ENCODE measurements at places on chromosomes 16 and 17.

- no peak for DNase-seq
Observed at GRCh38 chr16:600781-601180, 10.9 kb downstream of the RAB40C start.

- no peak for DNase-seq
Observed at GRCh38 chr17:6551869-6552531, 4.4 kb downstream of the PITPNM3 start.

- DNase-seq: no peak
Observed at GRCh38 chr16:51825779-51826178, 674.7 kb upstream of the SALL1 start.

DNA sequence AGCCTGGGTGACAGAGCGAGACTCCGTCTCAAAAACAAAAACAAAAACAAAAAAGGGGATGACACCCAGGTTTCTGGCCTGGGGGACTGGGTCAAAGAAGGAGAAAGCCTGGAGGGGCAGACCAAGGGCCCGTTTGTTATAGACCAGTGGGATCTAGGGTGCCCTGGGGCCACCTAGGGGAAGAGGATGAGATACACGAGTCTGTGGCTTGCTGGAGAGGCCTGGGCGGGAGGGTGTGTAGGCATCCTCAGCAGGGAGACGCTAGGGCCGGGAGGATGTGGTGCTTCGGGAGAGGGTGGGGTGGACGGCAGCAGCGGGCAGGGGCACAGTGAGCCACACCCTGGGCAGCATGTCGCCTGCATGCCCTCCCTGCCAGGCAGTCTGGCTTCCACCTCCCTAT is 17.1 kb upstream of the CRK start:
- DNase-seq: no peak

- DNase-seq: no peak
Observed at GRCh38 chr16:68444056-68444657, 4.2 kb downstream of the SMPD3 start.

DNA sequence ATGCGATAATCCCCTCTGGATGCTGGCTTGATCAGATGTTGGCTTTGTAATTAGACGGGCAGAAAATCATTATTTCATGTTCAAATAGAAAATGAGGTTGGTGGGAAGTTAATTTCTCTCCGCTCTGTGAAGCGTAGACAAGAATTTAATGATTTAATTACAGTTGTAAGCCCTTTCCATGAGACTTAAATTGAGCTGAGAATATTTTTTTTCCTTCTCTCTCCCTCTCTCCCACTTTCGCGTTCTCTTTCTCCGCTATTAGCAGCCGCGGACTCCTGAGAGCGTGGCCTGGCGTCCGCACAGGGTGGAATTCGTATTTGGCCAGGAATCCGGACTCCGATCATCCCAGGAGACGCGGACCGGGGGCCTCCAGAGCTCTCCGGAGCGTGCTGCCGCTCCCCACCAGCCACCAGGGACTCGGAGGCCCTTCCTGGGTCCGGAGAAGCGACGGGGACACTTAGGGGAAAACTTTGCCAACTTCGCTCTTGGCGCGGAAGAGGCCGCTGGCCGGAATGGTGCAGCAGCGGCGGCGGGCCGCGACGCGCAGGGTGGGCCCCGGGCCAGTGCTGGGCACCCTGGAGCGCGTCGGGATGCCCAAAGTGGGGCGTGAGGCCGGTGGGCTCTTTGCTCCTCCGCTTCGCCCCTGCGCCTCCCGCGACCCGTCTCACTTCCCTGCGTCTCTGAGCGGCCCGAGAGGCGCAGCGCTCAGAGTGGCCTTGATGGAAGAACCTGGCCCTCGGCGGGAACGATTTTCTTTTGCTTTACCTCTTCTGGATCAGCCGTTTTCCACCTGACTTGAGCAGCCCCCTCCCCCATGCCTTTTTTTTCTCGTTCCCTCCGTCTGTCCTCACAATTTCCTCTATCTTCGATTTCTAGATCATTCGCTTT is 3.6 kb upstream of the IRX3 start:
- no peak for DNase-seq

GRCh38 chr17:3678095-3678820 is 9.6 kb downstream of the EMC6 start:
- no peak for DNase-seq

- no peak for DNase-seq
Observed at GRCh38 chr16:85207357-85207921, 95.2 kb upstream of the CIBAR2 start.

GRCh38 chr17:7023576-7024401 is 939 bp downstream of the BCL6B start:
- DNase-seq: peak; percentile 92

DNA sequence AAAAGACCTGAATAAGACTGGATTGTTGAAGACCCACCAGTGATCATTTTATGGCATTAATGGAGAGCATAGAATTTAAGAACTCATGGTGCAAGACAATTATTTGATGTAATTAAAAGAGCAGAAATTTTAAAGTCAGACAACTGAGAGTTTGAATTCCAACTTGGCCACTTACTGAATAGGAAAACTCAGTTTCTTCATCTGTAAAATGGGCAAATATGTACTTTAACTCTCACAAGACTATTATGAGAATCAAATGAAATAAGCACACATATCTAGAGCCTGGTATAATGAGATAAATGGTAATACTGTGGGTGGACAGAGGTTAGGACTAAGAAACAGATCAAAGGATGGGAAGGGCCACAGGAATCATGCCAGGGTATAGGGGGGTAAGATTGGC is 88.0 kb downstream of the SOX9 start:
- DNase-seq: no peak

DNA sequence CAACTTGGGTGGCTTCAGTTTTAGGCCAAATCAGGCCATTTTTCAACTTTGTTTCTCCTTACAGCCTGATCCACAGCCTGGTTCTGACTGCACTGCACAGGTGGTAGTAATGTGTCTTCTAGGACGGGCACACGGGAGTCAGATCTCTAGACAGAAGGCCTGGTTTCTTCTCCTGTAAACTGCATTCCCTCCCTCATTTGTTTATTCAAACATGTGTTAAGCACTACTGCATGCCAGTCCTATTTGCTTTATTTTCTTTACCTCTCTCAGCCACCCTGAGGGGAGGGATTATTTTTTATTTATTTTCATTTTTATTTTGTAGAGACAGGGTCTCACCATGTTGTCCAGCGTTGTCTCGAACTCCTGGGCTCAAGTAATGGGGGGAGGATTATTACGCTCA is 6.3 kb upstream of the KSR1 start:
- no peak for DNase-seq

GRCh38 chr17:33225509-33225908 is 67.6 kb downstream of the ASIC2 start:
- no peak for DNase-seq

- DNase-seq: no peak
Observed at GRCh38 chr17:67801626-67802175, 23.6 kb upstream of the BPTF start.

- no peak for DNase-seq
Observed at GRCh38 chr17:38709864-38710603, 5.0 kb downstream of the MLLT6 start.

- no peak for DNase-seq
Observed at GRCh38 chr16:52562770-52563169, 15.8 kb upstream of the TOX3 start.

DNA sequence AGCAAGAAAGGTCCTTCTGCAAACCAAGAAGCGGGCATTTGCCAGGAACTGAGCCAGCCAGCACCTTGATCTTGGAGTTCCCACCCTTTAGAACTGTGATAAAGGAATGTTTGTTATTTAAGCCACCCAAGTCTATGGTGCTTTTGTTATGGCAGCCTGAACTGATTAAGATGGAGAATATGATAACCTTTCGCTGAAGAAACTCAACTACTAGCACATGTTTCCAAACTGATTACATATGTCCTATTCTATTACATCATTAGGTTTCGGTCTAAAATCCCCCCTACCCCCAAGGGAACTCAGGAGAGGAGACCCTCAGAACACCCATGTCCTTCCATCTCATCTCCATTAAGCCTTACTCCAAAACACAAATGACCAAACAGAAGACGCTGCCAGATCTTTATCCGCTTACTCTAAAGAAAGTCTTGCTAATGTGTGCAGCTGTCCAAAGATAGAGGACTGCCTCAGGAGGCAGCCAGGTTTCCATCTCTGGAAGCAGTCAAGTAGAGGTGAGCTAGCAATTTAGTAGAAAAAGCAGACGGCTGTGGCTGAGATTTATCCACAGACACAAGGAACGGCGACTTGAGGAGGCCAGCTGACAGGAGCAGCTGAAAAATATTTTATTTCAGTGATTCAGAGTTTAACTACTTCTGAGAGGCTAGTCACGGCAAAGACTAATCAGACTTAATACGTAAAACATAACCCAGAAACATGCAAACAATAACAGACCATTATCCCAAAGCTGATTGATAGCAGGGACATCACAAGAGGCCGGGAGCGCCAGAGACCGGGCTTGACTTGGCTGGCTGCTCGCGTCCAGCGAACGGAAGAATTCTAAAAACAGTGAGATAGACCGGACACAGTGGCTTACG is 611.4 kb upstream of the CDH5 start:
- DNase-seq: no peak

DNA sequence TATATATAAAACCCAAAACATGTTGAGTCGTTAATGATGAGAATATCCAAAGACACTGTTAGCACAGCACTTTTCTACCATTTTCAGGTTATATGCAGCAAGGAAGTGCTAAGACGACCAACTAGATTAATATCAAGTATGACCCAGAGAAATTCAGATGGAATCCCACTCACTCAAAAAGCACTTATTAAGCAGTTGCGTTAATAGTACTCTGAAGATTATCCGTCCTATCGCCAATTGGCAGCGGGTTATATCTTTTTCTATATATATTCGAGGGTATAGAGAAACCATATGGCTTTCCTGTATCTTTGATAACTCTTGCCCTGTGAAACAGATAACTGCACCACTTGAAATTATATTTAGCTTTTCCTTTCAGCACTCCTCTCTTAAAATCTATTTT is 1.1 kb downstream of the CRLF3 start:
- no peak for DNase-seq

- DNase-seq: no peak
Observed at GRCh38 chr17:56910509-56911235, 3.2 kb downstream of the TRIM25 start.

DNA sequence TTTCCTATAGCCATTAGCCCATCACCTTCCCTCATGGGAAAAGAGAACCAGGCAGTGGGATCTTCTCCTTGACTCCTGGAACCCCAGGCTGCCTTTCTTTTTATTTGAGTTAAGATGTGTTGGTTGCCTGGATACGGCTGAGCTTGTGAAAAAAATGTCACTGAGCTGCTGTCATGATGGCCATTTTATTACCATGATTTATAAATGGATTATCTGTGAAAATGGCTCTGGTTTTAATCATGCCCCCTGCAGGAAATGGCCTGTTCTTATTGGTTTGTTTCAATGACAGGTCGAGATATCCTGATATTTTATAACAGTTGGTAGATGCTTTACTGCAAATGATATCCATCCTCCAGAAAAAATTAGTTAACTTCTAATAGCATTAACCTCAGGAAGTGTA is 640.4 kb downstream of the CDH11 start:
- DNase-seq: no peak

GRCh38 chr16:35685085-35685484 is 2225.7 kb downstream of the TP53TG3F start:
- no peak for DNase-seq

DNA sequence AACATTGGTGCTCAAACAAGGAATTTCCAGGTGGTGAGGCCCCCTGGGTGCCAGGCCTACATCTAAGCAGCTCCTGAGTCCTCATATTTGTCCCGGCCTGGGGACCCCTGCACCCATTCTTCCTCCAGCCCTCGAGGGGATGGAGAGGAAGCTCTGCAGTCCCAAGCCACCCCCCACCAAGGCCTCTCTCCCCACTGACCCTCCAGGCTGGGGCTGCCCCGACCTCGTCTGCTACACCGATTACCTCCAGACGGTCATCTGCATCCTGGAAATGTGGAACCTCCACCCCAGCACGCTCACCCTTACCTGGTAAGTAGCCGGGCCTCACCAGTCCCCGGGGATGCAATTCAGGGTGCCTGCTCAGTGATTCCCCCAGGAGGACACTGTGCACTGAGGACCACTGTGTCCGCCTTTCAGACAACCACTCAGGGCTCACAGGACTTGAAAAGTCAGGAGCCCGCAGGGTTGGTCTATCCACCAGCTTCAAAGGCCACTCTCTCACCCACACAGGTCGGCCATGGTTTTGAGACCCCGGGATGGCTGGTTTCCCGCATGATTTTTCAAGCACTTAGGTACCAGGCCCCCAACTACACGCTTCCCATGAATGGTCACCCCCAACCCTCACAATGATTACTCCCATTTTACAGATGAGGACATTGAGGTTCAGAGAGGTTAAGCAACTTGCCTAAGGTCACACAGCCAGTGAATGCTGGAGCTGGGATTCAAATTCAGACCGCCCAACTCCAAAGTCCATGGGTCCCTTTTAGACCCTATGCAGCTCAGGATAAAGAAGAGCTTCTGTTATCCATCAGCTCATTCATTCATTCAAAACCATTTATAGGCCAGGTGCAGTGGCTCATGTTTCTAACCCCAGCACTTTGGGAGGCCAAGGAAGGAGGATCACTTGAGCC is 32.4 kb downstream of the IL21R start:
- no peak for DNase-seq

- no peak for DNase-seq
Observed at GRCh38 chr17:17435323-17435722, 41.5 kb upstream of the MED9 start.
